Activated CD4-positive, alpha-beta T cell treated with anti-CD3 and anti-CD28 coated beads for 36 hours (primary cell): ENCODE measurements at places on chromosomes 1 and 21. TPM values are rescaled to one million over a fixed set of nuclear protein-coding genes. Genes with fewer than 3 reads are reported as not detected.

VASH2 gene
- total RNA-seq = 0.34 TPM

SYT6 gene
- total RNA-seq = not detected

PDZK1IP1 gene
- total RNA-seq = not detected

KRTAP19-1 gene
- total RNA-seq = not detected
